ENCODE measurements at places on chromosomes 5 and 9.

- DNase-seq: no peak
These were observed 237.6 kb upstream of the ZNF462 start for GRCh38 chr9:106625259-106625789.

- DNase-seq: no peak
These were observed 63.6 kb downstream of the SNX18 start for GRCh38 chr5:54580997-54581811.

GRCh38 chr5:85533341-85534047 lies 1084.2 kb upstream of the COX7C start:
- DNase-seq: no peak

DNA sequence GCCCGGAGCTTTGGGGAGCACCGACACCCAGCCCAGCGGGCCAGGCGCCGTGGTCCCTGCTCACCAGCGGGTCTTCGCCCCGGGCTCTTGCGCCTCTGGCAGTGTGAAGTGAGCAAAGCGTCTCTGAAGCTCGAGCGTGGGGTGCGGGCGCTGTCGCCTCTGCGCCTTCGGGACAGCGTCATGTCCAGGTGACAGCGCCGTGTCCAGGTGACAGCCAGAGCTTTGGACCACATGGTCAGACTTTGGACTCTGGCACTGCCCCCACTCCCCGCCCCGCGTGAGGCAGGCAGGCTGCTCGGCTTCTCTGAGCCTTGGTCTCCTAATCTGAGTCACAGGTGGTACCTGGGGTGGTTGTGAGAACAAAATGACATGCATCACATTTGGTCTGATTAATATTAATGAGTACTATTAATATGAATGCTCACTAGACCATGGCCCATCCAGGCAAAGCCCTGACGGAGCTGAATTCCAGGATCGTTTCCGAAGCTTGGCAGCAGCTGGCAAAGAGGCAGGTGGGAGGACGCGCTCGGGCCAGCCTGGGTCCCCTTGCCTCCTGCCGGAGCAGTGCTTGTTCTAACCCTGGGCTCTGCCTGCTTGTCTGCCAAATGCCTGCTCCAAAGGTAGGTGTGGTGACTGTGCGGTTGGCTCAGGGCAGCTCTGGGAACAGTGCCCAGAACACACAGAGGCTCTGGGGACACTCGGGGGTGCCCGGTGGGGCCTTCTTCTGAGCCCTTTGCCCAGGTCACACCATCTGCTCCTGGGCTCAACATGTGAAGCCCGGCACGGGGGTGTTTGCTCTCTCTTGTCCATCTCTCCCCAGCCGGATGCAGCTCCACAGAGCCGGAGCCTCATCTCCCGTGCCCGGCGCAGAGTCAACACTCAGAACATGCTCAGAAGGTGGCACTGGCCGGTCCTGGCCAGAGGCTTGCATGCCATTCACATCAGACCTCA lies 157.1 kb downstream of the OLFM1 start:
- DNase-seq: no peak

- DNase-seq: no peak
These were observed 778.3 kb downstream of the PRELID2 start for GRCh38 chr5:145056800-145057199.

DNA sequence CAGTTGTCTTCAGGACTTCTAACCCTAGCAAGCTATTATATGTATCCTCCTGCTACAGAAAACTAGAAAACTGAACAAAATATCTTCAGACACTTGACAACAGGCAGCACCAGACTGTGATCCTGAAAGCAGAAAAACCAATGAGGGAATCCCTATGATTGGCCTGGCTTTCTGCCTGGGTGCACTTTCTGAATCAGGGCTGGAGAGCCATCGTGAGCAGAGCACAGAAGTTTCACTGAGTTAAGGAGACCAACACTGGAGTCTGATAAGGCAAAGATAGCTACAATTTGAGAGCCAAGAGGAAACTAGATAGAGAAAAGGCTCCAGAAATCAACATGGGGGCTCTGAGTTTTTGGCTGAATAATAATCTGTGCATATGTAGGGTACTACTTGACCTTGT lies 106.5 kb downstream of the FANCC start:
- DNase-seq: no peak

GRCh38 chr5:119655061-119655460 lies 25.7 kb downstream of the FAM170A start:
- no peak for DNase-seq

DNA sequence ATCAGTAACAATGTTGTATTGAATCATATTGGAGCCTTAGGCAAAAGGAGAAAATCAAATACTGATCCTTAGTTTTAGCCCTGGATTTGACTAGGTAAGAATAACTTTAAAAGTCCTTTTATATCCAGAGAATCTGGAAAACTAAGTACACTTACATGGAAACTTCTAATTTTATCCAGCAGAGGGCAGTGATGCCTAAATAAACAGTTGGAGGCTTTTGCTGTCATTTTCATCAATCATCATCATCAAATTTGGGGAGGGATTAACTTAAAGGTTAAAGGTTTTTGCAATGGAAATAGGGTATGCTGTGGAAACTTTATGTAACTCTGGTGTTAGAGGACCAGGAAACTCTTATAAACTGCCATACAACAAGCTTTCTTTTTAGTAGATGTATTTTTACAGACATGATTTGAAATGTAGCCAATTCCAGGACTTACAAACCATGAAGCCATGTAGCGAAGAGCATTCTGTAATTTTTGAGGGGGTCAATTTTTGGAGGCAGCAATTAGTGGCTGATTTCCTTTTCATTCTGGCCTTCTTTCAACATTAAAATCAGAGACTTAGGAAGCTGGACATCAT lies 112.7 kb downstream of the OSTF1 start:
- DNase-seq: peak; percentile 65

DNA sequence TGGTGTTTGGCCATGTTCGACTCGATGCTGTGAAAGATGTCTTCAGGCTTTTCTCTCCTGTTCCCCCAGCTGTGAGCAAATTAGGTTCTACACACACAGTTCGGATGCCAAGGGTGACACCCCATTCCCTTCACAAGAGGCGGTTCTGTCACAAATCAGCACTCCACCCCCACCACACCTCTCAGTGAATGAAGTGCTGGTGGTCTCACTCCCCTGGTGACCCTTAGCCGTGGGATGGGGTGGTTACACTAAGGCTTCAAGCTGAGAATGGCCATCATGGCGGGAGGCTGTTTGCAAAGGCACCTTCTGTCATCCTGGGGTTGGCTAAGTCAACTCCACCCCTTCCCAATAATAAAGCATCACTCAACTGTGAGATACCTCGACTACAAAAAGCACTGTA lies 26.4 kb downstream of the AMBP start:
- DNase-seq: no peak

DNA sequence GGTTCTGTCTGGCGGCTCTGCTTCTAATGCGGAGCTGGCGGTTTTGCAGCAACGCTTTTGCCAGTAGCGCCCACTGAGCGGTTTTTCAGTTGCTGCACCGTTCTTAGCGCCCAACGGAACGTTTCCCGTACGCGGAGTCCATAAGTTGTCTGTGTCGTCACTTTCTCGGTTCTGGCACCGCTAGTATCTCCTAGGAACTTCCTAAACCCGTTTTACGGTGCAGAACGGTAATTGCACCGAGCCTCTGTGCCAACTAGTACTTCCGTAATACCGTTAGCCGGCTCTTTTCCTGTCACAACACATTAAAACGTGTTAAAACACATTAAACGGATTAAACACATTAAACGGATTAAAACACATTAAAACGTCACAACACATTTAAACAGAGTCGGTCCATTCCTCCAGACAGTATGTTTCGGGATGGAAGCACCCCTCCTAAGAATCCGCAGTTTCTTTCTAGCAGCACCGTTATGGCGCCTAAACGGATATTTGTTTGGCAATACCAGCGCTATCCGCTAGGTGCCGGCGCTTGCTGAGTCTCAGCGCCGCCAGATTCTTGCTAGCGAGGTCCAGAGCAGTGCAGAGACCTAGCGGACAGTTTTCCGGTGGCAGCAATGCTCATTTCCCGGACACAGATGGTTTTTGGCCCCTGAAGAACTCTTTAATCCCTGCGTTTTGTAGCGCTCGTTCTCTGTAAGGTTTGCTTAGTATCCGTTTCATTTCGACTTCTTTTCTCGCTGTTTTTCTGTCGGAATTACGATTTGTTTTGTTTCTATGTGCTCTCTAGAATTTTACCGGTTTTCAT lies 45.4 kb downstream of the ANXA2R start:
- peak; percentile 95 for DNase-seq

- DNase-seq: peak; percentile 72
These were observed 242.3 kb downstream of the CAAP1 start for GRCh38 chr9:26650325-26650724.

DNA sequence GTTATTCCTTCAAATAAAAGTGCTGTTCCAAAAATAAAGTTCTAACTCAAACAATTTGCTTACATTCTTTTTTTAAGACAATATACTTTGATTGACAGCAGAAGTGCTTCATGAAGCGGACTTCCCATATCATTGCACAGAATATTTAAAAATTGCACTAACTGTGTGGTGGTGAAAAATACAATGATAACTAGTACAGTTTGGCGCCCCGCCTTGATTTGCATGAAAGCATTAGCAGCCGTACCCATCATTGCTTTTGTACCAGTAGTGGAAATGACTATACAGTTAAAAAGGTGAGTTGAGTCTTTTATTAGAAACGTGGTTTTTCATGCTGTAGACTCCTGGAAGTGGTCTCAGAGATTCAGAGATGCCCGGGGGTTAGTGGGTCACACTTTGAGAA lies 69.5 kb upstream of the MAP3K1 start:
- DNase-seq: no peak

- DNase-seq: no peak
These were observed 143.0 kb upstream of the RPS23 start for GRCh38 chr5:82421119-82421518.

- no peak for DNase-seq
These were observed 283.8 kb upstream of the DMRT1 start for GRCh38 chr9:557601-558201.

GRCh38 chr9:125544484-125544883 lies 162.5 kb downstream of the MAPKAP1 start:
- DNase-seq: no peak

GRCh38 chr5:124908581-124909451 lies 162.4 kb upstream of the ZNF608 start:
- DNase-seq: no peak

DNA sequence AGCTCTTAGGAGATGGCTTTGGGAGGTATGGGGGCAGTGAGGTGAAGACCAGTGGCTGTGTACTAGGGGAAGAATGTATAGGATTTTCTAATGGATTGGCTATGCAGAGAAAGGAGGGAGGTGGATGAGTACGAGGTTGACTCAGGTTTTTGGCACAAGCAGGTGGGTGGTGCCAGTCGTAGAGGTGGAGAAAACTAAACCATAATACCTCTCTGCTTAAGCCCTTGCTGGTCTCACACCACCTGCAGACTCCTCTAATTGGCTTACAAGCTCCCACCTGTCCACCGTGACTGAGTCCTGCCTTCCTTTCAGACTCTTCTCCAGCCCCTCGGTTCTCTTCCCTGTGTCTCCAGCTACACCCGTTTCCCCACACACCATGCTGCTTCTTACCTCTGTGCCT lies 521.7 kb upstream of the CLINT1 start:
- no peak for DNase-seq

DNA sequence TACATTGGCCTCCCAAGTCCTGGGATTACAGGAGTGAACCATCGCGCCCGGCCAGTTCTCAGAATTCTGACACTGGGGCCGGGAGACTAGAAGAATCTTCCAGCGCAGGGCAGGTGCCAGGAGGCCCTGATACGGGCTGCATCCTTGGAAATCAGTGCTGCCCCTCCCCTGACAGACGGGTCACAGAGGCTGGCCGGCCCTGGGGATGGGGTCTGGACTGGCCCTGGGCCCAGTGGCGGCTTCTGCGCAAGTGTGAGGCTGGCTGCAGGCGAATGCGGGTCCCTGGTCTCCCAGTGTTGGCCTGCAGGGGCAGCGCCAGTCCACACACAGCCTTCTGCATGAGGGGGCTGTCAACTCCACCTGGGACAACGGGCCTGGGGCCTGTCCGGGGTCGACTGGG lies 831 bp upstream of the TBC1D9B start:
- DNase-seq: no peak

- DNase-seq: no peak
These were observed 224.0 kb downstream of the NTRK2 start for GRCh38 chr9:84893419-84894128.

GRCh38 chr9:38071470-38072134 lies 2.6 kb upstream of the SHB start:
- peak; percentile 35 for DNase-seq

- peak; percentile 88 for DNase-seq
These were observed at the start of gene GLIPR2 for GRCh38 chr9:36136272-36136893. GLIPR2 (plus strand) TSS chr9:36136733; CDS start chr9:36136779, 46 bp downstream.

- no peak for DNase-seq
These were observed 3.8 kb downstream of the VLDLR start for GRCh38 chr9:2625427-2625826.

GRCh38 chr5:125655156-125655555 lies 768.1 kb upstream of the GRAMD2B start:
- DNase-seq: peak; percentile 28

- DNase-seq: no peak
These were observed 32.9 kb upstream of the TGFBR1 start for GRCh38 chr9:99072040-99072394.

DNA sequence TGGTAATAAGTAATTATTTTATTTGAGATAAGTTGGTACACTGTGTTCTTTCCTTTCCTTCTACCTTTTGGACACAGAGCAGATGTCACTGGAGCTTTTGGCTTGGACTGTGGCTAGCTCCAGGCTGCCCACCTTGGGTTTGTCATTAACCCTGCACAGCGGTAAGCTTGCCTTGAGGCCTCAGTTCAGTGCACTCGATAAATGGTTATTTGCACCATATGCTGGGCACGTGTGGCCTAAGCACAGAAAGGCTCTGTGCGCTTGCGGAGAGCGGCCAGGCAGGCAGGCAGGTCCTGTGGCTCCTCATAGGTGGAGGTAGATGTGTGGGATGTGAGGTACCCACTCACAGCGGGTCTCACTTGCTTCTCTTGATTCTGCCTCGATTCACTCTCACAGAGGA lies 30.0 kb upstream of the TENT4A start:
- no peak for DNase-seq

DNA sequence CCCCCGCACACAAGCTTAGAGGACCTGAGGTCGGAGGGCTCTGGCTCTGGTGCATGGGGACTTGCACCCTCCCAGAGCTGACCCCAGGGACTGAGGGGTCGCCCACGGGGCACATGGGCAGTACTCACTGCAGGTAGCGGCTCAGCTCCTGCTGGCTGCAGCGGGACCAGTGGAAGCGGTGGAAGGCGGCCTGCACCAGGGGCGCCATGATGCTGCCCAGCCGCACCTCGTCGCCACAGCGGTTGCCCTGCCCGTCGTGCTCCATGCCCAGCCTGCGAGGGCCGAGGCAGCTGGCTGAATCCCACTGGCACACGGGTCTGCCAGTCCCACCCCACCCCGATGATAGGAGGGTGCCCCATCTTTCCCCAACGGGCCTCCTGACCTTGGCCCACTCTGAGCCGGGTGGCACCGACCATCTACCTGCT lies 93.8 kb downstream of the ZNF354C start:
- DNase-seq: no peak

- no peak for DNase-seq
These were observed 79.2 kb upstream of the HSPA9 start for GRCh38 chr5:138654281-138654867.

DNA sequence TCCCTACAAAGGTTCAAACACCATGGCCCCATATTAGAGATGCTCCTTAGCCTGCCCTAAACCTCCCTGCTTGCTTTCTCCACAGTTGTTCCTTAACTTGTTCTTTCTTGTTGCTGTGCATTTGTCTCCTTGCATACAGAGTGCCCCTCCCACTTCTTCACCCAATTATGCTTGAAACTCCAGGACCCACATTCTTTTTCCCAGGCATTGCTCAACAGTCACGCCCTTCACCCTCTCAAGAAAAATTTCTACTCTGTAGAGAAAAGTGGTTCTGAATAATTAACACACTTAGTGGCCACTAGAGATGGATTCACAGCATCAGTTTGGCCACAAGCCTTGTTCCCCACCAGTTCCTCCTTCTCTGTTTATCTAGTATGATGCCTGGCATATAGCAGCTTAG lies 57.7 kb downstream of the NREP start:
- DNase-seq: no peak

Measured in tongue (tissue), 3 donors.